ENCODE measurements at places on chromosomes 5 and 9. TPM values are rescaled to one million over a fixed set of nuclear protein-coding genes. Genes with fewer than 3 reads are reported as not detected.
A peak's percentile ranks its signal among the peaks of the same experiment; 100 is the strongest.

The KIF20A gene
- total RNA-seq: 60.3 TPM

The LOX gene
- total RNA-seq: not detected

The TAF11L5 gene
- total RNA-seq: not detected

The SLC2A6 gene
- total RNA-seq: 2.6 TPM

The DND1 gene
- 2.5 TPM for total RNA-seq

DNA sequence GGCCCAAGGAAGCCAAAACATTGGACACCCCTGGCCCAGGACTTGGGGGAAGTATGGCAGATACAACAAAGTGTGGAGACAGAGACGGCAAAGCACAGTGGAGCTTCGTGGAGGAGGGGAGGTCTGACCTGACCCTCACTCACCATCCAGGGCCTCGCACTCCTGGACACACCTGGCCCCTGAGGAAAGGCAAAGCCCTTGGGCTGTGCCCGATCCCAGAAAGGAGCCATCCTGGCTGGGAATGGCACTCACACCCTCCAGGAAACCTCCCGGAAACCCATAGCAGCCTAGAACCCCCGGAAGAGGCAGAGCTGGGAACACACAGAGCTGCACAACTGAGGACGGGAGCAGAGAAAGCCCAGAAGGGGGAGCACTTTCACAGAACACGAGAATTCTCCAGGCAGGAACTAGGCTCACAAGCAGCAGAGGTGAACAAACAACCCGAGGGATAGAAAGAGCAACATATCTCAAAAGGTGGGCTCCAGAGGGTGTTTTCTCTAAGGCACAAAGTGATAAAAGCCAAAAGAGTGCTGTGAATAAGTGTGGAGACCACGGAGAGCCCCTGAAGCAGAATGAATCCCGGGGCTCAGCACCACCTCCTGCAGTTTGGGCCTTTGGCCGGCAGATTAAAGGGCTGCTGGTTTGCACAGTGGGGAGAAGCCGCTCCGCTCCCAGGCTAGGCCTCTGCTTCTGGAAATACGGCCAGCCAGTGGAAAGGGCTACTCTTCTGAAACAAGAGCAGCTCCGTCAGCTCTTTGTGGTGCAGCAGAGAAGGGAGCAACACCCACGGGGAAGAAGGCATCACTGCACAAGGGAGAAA lies 108.2 kb downstream of the UBE2R2 start:
- DNase-seq: peak; percentile 35

DNA sequence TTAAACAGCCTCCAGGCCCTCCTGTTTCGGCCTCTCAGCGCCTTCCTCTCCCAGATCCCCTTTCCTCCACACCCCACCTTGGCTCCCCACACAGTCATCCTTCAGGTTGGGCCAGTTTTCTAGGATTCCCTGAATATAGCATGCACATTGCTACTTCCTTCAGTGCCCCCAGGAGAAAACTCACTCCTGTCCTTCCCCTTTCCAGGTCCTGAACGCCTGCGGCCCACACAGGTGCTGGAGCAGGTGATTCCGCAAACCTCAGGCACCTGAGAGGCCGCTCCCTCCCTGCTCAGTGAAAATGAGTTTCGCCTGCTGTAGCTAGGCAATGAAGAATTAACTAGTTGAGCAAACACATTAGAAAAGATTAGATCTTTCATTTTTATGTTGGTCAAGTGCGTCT lies 185.0 kb downstream of the MED10 start:
- no peak for DNase-seq

DNA sequence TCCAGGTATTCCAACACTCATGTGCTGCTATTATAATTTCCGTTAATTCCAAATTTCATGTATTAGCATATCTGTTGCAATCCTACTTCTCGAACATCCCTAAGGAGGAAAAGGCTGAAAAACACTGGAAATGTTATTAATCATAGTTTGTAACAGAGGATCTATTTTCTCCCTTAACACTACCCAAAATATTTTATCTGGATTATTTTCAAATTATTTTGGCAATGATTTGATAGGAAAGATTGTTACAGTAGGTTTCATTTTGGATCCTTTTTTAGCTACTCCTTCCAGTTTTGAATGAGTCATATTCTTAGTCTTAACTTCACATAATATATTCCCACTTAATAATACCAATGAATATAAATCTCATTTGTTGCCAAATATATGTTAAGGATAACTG lies 13.9 kb upstream of the NAA35 start:
- DNase-seq: no peak

DNA sequence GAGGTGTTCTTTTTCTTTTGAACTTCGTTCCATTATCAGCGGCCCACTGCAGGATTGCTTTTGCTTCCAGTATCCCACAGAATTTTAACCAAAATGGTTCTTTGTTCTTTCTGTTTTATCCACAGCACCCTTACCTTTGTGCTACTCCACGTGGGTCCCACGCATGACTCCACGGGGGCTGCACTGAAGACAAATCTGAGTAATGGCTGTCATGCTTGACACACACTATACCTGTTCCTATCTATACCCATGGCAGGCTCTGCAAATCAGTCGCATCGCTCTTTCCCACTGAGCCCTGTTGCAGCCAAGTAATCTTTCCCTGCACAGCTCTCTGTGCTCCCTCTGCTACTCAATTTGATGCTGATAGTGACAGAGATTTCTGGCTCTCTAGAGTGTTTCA lies 69.7 kb downstream of the NSG2 start:
- no peak for DNase-seq

- no peak for DNase-seq
Observed at GRCh38 chr5:143201589-143201988, 201.9 kb downstream of the NR3C1 start.

GRCh38 chr5:8062521-8062920 lies 193.6 kb downstream of the MTRR start:
- no peak for DNase-seq

DNA sequence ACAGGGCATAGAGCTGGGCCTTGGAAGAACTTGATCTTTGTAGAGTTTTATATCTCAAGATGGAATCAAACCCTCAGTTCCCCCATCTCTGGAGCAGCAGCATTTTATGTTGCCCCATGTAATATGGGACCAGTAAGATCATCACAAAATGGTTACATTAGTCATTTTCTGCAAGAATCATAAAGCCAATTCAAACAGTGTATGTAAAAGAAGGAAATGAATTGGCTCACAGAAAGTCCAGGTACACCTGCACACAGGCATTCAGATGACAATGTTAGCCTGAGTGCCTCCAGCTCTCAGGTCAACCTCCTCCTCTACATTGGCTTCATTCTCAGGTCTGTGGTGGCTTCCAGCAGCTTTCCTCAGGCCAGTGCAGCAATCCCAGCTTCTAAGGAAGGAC lies 35.1 kb downstream of the CYFIP2 start:
- DNase-seq: no peak

DNA sequence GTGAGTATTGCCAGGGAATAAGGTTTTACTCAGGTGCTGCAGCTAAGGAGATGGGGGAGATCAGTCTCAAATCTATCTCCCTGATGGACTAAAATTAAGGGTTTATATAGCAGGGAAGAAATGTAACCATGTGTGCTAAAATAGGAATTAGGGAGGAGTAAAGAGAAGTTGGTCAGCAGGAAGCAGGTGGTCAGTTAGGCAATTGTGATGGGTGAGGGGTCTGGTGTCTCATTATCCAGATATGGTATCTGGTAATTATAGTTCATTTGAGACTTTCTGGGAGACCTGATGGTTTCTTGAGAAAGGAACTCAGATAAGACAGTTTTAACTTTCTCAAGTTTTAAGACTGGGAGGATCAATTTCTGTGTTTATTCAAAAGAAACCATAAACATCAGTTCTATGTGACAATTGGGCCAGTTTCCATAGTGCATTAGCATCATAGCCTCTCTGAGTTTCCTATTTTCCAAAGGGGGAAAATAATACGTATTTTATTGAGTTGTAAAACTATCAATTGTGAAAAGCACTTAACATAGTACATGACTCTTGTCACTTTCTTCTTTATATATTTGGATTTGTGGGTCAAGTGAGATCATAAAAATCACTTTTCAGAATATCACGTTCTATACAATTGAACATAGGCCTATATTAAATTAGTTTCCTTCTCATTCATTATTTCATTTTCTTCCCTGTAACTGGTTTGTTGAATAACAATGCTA lies 115.9 kb downstream of the ZSWIM6 start:
- no peak for DNase-seq

GRCh38 chr9:137900584-137901310 lies 23.2 kb downstream of the CACNA1B start:
- DNase-seq: no peak

DNA sequence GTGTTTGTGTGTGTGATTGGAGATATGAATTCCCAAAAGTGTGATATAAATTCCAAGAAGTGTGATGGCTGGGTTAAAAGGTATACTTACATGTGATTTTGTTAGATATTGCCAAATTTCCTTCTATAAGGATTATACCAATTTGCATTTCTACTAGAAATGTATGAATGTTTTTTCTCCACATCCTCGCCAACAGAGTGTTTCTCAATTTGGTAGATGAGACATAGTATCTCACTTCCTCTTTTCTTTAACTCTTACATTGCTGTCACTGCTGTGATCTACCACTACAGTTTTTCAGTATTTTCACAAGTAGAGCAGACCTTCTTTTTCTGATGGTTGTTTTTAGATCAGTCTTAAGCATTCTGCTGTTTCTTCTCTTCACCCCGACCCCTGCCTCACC lies 111.3 kb downstream of the FER start:
- no peak for DNase-seq

DNA sequence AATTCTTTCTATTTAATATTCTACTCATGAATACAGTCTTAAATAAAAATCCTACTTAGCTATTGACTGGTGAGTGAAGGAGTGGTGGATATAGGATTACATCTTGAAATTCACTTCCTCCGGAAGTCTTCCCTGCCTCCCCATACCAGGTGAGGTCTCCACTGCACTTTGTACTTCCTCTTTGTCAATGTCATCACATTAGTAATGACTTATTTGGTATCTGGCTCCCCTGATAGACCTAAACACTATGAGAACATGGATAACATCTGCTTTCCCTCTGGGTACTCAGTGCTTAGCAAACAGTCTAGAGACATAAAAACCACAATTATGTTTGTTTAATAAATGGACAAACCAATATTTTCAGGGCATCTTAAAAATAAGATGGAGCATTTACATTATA lies 532.1 kb downstream of the PDE4D start:
- no peak for DNase-seq

GRCh38 chr5:55546947-55547346 lies 12.2 kb upstream of the PLPP1 start:
- no peak for DNase-seq

DNA sequence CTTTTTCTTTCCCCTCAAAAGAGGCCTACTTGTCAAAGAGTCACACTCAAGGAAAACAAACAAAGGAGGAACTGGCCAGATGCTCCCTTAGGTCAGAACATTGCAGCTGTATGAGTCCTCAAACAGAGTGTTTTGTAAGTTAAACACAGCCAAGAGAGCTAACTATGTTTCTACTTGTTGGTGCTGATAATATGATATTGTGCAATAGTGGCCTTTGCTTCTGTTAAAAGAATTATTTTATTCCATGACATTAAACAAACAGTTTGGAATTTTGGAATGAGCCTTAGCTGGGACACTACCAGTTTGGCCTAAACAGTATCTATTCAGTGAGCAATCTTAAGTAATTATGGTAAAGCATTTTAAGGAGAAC lies 56.0 kb upstream of the TPD52L3 start:
- no peak for DNase-seq

DNA sequence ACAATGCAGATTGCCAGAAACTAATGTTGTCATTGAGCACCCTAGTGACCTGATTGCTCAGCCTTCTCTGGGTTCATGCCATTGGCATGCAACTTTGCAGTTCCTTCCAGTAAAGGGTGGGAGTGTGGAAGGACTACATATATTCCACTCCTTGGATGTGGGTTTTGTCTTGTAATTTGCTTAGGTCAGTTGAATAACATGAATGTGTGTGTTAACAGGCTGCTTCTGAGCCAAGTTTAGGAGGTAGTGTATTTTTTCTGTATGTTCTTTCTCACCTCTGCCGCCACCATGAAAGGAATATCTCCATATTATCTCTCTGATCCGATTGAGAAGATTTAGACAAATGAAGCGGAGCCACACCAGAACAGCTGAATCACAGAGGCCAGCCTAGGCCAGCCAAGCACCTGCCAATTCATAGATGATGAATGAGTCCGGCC lies 1929.6 kb upstream of the CDH6 start:
- DNase-seq: no peak

- DNase-seq: no peak
Observed at GRCh38 chr5:1892685-1893445, 10.1 kb upstream of the IRX4 start.

- no peak for DNase-seq
Observed at GRCh38 chr5:43530648-43531047, 15.7 kb upstream of the C5orf34 start.

DNA sequence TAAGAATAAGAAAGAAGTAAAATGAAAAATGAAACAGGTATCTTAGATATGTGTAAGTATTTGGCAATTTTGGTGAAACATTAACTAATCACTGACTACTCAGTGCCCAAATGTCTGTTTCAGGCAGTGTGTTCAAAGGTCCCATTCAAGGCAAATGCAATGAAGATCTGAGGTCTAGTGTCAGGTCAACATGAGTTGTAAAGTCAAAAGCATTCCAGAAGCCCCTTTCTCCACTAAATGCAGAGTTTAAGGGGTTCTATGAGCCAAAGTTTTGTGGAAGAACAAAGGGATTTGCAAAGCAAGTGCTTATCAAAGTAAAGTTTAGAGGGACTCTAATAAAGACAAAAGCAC lies 71.0 kb upstream of the GPBP1 start:
- no peak for DNase-seq

- no peak for DNase-seq
Observed at GRCh38 chr5:107937204-107937603, 266.5 kb upstream of the EFNA5 start.

DNA sequence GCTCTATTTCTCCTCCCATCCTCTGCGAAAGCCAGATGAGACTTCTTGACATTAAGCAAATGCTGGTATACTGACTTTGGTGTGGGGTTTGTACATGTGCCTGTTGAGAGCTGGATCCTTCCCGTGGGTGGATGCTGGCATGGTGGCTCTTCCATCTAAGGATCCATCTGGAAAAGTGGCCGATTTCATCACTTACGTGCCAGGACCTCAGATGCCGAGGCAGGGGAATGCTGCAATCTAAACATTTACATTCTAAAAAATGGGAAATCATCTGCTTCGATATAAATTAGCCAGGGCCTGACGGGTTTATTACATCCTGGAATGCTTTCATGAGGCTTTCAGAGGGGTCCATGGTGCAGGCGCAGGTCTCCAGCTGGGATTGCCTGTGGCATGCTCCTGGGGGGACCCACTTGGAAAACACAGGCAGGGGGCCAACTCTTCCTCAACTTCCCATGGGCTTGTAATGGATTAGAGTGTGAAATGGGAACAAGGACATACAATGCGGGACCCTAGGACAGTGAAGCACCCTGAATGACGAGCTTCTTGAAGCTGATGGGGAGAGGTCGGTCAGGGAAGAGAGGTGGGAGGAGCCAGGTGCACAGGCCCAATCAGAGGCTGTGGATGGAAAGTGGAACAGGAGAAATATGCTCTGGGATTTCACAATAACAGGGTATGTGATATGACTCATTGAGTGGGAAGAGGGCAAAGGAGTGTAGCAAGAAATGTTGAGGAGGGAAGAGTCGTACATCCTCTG lies 105.5 kb upstream of the PITX1 start:
- no peak for DNase-seq
